ENCODE measurements at places on chromosomes 4 and X.

GRCh38 chrX:155778844-155779553 lies 102.1 kb upstream of the VAMP7 start:
- no peak for DNase-seq

GRCh38 chr4:111991797-111992196 lies 153.5 kb upstream of the FAM241A start:
- DNase-seq: no peak

DNA sequence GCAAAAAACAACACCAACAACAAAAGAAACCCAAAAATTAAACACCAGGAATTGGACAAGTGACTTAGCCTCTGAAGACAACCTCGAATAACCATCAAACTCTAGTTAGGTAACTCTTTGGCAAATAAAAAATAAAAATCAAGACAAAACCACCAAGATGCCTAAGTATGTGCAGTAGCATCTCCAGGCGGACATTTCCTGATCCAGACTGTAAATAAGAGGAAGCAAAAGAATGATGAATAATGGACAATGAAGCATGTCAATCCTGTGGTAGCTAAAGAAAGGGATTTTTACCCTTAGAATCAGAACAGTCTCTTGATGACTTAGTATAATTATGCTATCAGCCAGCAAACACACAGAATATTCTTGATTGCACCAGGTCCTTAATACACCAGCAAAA lies 276.7 kb upstream of the DIAPH2 start:
- DNase-seq: no peak

GRCh38 chr4:108398316-108398715 lies 222.1 kb upstream of the RPL34 start:
- DNase-seq: no peak

- no peak for DNase-seq
Measured at GRCh38 chr4:73817341-73817740, 19.1 kb upstream of the CXCL6 start.

DNA sequence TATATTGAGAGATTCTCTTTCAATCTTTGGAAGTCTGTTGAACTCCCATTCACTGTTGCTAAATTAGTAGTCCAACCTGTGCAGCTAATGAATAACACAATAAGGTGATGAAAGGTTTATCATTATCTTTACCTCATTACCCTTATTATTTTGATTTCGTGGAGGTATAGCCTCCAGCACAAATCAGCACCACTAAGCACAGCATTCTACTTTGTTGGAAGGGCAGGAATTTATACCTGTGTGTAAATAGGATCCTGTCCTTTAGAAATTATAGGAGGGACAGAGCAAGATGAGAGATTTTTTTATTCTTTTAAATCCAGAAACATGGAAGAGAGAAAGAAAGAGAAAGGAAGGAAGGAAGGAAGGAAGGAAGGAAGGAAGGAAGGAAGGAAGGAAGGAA lies 454.1 kb downstream of the PDGFC start:
- DNase-seq: no peak

- no peak for DNase-seq
Measured at GRCh38 chrX:112830540-112830939, 10.1 kb downstream of the AMOT start.
